ENCODE measurements at places on chromosomes 5 and 9.

- DNase-seq = no peak
Observed at GRCh38 chr5:6585939-6586646, 46.8 kb downstream of the NSUN2 start.

DNA sequence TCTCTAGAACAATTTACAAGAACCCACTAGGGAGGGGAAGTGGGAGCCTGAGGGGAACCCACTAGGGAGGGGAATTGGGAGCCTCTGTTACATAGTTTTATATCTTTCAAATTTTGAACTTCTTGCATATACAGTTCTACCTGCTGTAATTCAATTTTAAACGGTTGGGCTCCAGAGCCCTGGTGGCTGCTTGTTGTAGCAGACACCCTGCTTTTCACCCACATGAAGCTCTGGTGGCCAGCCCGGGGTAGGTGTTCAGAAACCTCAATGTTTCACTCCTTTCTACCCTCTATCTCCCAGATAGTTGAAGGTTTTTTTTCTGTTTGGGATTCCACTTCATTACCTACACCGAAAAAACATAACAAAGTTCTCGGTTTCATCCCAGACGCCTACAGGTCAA is 124.4 kb downstream of the TMEM174 start:
- no peak for DNase-seq

- no peak for DNase-seq
Observed at GRCh38 chr9:133384736-133385321, 8.7 kb downstream of the STKLD1 start.

- peak; percentile 69 for DNase-seq
Observed at GRCh38 chr5:133933670-133934295, 34.6 kb downstream of the C5orf15 start.

- DNase-seq = no peak
Observed at GRCh38 chr5:65086234-65086890, 317.6 kb downstream of the CWC27 start.

DNA sequence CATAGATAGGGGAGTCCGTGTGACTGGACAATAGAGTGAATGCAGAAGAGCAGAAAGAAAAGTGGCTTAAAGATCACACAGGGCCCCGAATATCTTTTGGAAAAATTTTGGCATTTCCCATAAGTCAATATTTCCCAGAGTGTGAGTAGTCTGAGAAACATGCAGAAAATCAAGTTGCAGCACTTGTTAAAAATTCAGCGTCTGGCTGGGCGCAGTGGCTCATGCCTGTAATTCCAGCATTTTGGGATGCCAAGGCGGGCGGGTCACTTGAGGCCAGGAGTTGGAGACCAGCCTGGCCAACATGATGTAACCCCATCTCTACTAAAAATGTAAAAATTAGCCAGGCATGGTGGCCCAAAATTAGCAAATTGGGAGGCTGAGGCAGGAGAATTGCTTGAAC is 227.0 kb downstream of the DRD1 start:
- DNase-seq = no peak

DNA sequence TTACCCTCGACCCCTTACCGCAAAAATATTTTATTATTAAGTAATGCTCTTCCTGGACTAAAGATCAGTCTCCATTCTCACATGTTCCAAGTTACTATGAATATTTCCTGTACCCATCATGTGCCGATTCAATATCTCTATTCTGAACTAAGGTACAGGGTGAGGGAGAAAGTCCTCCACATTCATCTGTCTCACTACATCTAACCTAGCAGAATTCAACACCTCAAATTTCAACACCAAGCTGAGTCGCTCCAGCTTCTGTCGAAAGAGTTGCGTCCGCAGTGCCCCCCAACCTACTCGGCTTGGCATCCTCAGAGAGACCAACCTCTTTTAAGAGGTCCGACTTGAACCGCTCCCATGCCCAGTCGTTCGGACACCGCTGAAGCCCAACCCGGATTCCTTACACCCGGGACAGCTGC is 1.0 kb downstream of the CERT1 start:
- DNase-seq = peak; percentile 51

DNA sequence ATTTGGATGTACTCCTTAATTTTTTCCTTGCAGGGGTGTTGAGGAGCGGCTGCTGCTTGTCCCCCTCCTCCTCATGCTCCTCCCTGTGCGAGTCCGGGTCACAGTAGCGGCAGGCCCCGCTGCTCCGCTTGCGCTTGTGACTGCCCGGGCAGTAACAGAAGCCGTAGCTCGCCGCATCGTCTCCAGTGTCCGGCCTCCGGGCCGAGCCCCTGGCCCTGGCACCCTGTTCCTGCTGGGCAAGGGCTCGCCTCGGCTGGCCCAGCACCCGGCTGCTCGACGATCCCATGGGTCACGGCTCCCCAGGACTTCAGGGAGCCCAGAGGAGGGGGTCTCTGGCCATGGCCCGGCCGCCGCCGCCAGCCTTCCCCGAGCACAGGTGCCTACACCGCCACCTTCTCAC is at the start of gene GMCL2:
GMCL2 (minus strand) TSS at position 358 of the 400 bp plus-strand sequence; CDS start at position 286, 72 bp downstream.
- DNase-seq = no peak

- DNase-seq = no peak
Observed at GRCh38 chr9:117224695-117225094, 190.2 kb downstream of the ASTN2 start.

- DNase-seq = no peak
Observed at GRCh38 chr9:137391411-137391754, 31.6 kb downstream of the EXD3 start.

DNA sequence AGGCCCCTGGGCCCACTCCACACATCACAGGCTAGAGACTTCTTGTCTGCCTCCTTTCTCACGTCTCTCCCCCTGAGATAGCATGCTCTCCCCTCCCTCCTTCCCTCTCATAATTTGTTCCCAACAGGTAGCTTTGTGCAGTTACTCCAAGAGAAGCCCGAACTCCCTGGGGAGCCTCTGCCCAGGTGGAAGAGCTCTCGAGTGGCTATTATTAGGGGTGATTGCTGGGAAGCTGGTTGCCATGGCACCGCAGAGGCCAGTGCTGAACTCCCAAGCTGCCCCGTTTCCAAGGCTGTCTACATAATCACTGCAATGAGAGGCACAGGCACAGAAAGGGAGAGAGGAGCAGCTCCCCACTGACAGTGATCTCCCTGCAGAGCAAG is 104.7 kb upstream of the GPR151 start:
- no peak for DNase-seq

DNA sequence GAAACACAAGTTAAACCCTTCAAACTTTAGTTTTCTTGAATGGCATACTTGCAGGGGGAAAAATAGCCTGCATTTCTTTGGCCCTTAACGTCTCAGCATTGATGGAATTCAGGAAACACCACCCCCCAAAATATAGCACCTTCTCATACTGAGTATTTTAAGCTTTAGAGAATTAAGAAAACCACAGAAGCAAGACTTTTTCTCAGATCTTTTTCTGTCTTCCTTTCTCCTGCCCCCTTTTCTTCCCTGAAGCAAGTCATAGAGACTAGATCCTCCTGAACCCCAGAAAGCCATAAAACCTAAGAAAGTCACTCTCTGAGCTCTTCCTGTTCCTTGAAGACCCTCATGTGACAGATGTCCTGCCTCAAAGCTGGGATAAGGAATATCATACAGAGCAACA is 1069.9 kb downstream of the EFNA5 start:
- no peak for DNase-seq

- peak; percentile 83 for DNase-seq
Observed at GRCh38 chr9:21392270-21392669, 7.1 kb upstream of the IFNA2 start.

DNA sequence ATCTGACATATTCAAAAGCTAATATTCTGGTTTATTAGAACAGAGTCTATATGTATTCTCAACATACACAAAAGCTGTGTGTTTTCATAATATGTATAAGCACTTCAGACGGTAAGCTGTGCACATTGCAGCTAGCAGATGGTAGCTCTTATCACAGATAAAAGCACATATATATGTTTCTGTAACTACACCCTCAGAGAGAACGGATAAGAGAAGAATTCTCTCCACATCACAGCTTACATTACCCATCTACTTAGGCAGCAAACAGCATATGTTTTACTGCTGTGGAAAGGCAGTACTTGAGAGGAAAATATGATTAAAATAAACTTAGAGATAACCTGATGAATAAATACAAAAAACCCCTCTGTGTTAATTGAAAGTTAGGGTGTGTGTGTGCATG is 450.9 kb upstream of the ZNF608 start:
- DNase-seq = no peak

DNA sequence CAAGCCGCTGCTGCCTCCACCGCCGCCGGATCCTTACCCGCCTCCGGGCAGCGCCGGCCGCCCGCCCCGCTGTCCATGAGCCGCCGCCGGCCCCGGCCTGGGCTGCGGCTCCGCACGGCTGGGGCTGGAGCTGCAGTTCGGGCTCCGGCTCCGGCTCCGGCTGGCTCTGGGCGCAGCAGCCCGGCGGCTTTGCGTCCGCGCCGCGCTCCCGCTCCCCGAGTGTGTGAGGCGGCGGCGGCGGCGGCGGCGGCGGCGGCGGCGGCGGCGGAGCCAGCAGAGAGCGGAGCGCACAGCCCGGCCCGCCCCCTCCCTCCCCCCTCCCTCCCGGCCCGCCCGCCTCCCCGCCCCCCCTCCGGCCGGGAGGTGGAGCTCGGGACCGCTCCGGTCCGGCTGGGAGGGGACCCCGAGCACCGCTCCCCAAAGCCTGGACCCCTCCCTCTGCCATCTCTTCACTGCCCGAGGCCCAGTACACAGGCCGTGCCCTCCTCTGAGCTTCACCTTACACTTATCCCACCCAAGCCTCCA is at the start of gene PCDH1:
PCDH1 (minus strand) TSS at position 225 of the 525 bp plus-strand sequence; CDS start at position 77, 148 bp downstream.
- DNase-seq = no peak

- DNase-seq = no peak
Observed at GRCh38 chr9:125391704-125392103, 130.1 kb downstream of the GAPVD1 start.

- peak; percentile 35 for DNase-seq
Observed at GRCh38 chr9:95981761-95982390, 106.4 kb downstream of the ERCC6L2 start.

Measured in NAMALWA (cell line).